ENCODE measurements at places on chromosomes 3 and 15. TPM values are rescaled to one million over a fixed set of nuclear protein-coding genes. Genes with fewer than 3 reads are reported as not detected.

- no peak for DNase-seq
These were observed 45.9 kb downstream of the HCN4 start for GRCh38 chr15:73322665-73323373.

DNA sequence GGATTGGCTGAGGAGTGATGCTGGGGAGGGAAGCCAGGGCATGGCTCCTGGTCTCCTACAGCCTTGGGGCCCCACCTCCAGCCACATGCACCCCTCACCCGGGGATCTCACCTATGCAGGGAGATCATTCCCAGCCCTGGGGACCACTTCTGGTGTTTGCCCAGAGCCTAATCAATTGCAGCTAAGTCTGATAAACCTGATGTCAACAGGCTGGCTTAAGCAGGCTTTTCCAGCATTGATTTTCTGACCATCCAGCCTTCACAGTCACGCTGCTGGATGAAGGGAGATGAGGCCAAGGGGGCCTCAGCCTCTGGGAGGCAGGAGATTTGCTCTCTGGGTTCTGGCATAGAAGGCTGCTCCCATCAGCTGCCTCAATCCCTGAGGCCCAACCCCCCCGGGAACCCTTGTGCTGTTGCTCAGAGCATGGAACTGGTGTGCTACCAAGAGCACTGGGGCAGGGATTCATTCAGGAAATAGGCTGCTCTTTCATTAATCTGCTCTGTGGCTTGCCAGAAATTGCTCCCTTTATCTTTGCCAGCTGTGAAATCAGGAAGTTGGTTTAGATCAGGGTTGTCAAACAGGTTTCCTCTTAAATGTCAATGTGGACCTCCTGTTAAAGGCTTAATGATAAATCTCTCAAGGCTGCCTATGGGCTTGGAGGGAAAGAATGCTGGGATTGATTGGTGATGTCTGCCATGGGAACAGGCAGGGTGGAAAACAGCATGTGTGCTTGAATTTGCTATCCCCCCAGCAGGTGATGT, 19.0 kb downstream of the FAM3D start:
- DNase-seq: no peak

DNA sequence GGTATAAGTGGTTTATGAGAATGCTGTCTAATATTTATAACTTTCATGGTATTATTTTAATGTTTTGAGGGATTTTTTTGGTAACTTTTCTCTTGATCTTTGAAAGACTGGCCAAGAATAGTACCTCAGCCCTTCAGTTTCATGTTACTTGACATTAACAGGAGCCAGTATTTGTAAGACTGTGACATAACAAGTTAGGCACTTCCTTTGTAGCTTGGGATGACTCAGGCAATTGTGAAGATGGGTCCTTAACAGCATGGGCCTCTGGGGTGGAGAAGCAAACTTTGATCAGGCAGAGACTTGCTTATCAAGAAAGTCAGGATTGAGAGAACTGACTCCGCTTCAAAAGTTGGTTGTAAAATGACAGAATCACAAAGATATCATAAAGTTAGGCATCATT, 9.5 kb downstream of the LRRC49 start:
- no peak for DNase-seq

GRCh38 chr15:68734881-68735280, 85.8 kb downstream of the ANP32A start:
- DNase-seq: no peak

GRCh38 chr3:142973217-142974009, 9.9 kb upstream of the PAQR9 start:
- DNase-seq: no peak

DNA sequence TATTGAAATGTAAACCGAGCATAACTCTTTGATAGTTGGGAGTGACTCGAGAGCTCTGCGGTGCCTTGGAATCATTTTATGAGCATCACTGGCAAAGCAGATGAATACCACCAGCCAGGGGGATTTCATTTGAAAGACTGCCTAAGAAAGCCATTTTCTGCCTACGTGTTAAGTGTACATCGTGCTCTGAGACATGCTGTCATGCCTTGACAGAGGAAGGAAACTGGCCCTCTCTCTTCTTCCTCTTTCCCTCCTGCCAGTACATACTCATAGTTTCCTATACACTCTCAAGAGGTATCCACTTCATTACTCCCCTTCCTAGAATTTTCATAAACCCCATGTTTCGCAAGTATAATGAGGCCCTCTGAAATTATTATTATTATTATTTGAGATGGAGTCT, 8.8 kb downstream of the BCL2A1 start:
- DNase-seq: no peak

GRCh38 chr15:99931703-99932603, 198.7 kb upstream of the LYSMD4 start:
- peak; percentile 41 for DNase-seq

GRCh38 chr15:72801590-72802325, 18.2 kb upstream of the ADPGK start:
- no peak for DNase-seq

GRCh38 chr15:92683511-92683834, 27.9 kb upstream of the FAM174B start:
- DNase-seq: peak; percentile 24

The EIF2A gene
- 146 TPM for polyA plus RNA-seq

The ANKUB1 gene
- 0.33 TPM for polyA plus RNA-seq

The ECE2 gene
- polyA plus RNA-seq: not detected

The SSUH2 gene
- 5.0 TPM for polyA plus RNA-seq

The ESYT3 gene
- polyA plus RNA-seq: 1.6 TPM

The GOLGA6D gene
- 1.1 TPM for polyA plus RNA-seq

The CCDC54 gene
- not detected for polyA plus RNA-seq

The LXN gene
- 23.4 TPM for polyA plus RNA-seq
